Activated T-cell treated with anti-CD3 and anti-CD28 coated beads, Interleukin-2, amount 50 U/mL, for 24 hours (primary cell): ENCODE measurements at places on chromosomes 1 and 21.

GRCh38 chr1:217453816-217454215 lies 177.1 kb downstream of the GPATCH2 start:
- no peak for DNase-seq

DNA sequence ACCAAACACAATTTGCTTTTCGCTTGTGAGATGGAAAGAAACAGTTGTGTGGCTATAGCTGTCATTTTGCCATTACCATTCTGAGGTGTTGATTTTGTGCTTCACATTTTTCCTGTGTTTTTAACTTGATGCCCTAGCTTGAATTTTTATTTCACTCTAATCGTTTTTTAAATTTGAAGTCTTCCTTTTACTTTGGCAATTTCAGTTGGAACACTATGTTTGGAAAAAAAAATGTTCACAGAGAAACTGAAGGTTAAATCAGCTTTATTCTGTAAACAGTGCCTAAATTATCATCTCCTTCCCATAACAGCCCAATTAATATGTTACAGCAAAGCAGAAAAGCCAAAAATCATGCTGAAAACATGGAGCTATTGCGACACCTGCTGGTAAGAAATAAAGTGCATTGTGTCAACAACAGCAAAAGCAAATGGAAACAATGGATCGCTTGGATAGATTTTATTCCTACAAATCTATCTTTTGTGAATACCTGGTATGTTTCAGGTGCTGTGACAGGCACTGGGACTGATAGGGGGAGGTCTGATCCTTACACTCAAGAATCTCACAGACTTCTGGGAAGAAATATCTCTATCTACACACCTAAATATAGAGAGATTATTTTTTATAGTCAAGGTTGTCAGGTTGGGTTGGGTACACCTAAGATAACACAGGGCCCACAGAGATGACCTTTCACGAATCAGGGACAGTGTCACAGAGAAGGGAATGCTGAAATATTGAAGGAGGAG lies 16.2 kb upstream of the ERICH3 start:
- no peak for DNase-seq

- no peak for DNase-seq
Observed at GRCh38 chr1:15251857-15252835, 5.1 kb downstream of the FHAD1 start.

- DNase-seq: no peak
Observed at GRCh38 chr1:59605761-59606160, 209.0 kb upstream of the HOOK1 start.

DNA sequence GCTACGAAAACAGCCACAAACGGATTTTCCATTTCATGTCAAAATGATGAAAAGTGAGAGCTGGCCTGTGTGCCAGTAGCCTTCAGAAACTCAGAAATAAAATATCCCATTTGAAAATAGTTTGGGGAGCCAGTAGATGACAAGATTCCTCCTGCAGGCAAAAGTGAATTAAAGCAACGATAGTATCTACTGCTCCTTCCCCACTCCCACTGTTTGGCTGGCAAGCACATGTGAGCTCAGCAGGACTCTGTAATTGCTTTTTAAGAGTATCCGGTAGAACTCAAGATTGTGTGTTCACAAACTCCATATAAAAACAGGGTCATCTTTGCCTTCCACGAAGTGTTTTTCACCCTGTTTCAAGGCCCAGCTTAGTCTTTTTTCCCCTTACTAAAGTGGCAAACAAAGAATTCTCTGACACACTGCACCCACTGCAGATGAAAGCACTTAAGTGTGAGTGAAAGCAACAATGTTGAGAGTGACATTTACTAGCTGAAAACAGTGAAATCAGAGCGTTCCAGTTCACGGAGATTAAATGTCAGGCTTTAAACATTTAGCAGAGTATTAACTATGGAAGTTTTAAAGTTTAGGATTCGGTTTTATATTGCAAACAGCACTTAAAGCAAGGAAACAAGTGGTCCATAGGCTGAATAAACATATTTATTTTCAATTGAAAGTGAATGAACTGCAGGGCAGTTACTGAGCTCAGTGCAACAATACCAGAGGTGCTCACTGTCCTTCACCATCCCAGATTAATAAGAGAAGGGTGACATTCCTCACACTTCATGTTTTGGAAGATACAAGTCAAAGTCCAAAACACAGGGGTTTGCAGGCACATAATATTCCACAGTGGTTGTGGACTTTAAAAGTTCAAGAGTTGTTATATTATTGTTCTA lies 70.0 kb downstream of the ALG14 start:
- no peak for DNase-seq

- no peak for DNase-seq
Observed at GRCh38 chr1:228303596-228303995, 95.8 kb downstream of the OBSCN start.

DNA sequence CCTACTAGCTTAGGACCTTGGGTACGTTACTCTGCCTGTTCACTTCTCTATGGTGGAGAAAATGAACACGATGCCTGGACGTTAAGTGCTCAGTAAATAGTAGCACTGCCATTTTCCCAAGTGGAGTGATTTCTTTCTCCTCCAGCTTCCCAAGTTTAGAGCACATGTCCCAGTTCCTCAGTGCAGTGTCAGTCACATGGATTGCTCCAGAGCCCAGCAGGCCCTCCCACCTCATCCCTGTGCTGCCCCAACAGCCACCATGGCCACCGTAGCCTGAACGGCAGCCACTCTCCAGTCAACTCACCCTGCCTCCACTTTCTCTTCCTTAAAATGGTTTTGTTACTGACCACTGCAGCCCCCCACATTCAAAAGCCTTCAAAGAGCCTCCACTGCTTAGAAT lies 8.5 kb downstream of the STMN1 start:
- no peak for DNase-seq
